T-helper 2 cell treated with Interferon-gamma antibody and Interleukin-4, amounts not matched to agents 5 μg/mL and 100 μg/mL, for 36 hours (primary cell): ENCODE measurements at places on chromosomes 5 and 9.

- DNase-seq: no peak
These were observed 24.5 kb upstream of the SELENOP start for GRCh38 chr5:42836070-42836769.

GRCh38 chr5:97192580-97193354 lies 9.7 kb upstream of the RIOK2 start:
- no peak for DNase-seq

DNA sequence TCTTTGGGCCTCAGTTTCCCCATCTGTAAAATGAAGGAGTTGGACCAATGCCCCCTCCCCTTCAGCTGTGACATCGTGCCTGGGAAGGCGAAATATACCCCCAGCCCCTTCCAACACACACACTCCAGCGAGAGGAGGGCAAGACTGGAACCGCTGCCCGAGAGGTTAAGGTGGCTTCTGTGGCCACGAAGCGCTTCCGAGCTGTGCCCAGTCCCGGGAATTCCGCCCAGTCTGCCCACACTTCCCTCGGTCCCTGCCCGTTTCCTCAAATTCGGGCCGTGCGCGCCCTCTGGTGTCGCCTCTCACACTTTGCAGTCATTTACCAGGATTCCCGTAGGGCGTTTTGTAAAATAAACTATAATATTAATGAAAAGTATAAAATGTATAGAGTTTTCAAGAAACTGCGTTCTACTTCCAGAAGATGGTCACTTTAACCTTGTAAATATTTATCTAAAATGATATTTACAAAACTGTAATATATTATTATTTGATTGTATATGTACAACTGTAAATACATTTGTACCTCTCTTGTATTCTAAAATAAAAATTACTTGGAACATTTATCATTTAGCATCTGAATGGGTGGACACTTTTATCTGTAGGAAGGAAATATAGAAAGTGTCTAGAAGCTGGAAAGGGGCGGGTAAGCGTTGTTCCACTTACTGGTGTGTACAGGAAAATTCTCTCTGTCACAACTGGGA lies 11.0 kb upstream of the EXOSC2 start:
- peak; percentile 47 for DNase-seq

- no peak for DNase-seq
These were observed 762.8 kb downstream of the EFNA5 start for GRCh38 chr5:106907979-106908378.

DNA sequence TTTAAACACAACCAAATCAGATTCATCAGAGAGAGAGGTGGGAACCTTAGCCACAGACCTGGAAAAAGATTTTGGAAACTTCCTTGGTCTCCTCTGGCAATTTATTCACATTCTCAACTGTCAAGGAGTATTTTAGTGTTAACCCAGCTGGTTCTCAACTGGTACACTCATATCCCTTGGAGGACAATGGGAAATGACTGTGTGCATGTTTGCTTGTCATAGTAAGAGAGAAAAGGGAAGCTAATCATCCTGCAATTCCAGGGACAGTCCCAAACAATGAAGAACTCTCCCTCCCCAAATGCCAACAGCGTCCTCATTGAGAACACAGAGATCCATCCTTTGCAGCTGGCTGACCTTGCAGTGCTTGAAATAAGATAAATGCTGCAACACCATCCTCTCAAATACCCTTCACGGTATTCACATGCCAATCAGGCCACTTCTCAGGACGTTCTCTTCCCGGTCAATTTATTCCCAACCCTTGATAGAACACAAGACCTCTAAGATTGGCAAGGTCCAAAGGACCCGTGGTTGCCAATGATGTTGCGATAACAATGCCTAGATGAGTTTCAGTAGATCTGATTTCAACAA lies 75.5 kb downstream of the EPB41L4B start:
- DNase-seq: no peak

DNA sequence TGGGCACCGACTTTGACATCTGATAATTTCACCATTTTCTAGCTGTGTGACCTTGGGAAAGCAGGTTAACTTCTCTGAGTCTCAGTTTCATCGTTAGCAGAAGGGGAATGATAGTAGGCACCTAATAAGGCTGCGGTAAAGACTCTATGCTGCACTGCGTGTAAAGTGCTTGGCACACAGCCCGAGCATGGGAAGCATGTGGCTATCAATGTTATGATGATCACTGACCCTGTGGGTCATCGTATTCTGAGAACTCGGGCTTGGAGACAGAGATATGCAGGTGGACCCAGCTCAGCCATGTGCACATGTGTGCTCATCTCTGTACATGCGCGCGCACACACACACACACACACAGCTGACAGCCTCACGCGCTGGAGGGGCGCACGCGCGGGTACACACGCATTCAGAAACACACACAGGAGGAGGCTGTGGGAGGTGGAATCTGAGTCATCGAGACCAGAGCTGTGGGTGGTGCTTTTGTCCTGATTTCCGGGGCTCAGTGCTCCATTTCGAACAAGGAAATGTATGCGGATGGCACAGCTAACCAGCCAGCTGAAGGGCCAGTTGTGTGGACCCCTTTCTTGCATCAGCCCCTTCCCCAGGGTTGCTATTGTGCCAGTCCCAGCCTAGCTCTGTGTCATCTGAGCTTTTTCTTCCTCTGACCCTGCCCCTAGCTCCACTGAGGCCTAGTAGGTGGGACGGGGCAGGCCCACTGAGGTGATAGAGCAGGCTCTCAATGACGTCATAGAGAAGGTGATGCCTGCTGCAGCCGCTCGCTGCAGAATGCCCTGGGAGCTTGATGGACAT lies 11.1 kb upstream of the ARAP3 start:
- DNase-seq: peak; percentile 80

- DNase-seq: no peak
These were observed 15.5 kb upstream of the FAM120AOS start for GRCh38 chr9:93468763-93469456.

GRCh38 chr5:179061025-179061424 lies 852 bp downstream of the ZNF354C start:
- no peak for DNase-seq

GRCh38 chr5:110957934-110958333 lies 113.6 kb upstream of the TSLP start:
- DNase-seq: no peak

- DNase-seq: no peak
These were observed 35.9 kb upstream of the POC5 start for GRCh38 chr5:75753182-75753581.
